ENCODE measurements at places on chromosomes 7 and 10. TPM values are rescaled to one million over a fixed set of nuclear protein-coding genes. Genes with fewer than 3 reads are reported as not detected.

DNA sequence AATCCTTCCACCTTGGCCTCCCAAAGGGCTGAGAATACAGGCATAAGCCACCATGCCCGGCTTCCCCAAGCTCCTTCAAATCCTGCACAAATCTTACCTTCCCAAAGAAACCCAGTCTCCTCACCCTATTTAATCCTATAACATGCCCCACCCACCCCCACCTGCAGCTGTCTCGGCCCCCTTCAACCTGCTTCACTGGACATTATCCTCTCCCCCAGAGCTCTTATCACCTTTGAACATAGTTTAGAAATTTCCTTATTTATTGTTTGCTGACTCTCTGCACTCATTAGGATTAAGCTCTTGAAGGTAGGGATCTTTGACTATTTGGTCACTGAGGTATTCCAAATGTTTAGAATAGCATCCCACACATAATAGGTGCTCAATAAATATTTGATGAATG lies 3.5 kb downstream of the ZNF467 start:
- no peak for DNase-seq

DNA sequence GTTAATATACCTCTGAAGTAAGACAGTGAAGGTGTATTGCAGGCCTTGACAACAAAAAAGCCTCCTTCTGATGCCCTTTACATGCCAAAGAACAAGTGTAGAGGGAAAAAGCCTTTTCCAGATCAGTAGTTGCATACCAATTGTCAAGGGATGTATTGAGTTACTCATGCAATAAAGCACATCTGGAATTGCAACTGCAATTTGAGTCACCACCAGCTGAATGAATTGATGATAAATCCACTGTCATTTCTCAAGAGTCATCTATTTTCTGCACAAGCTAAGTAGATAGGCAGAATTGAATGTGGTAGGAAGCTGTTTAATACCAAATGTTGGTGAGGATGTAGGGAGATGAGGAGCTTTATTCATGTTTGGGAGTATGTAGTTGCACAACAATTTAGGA lies 325.9 kb upstream of the SMIM30 start:
- DNase-seq, result no peak

- no peak for DNase-seq
These were observed 816.1 kb upstream of the C7orf33 start for GRCh38 chr7:147774461-147774860.

DNA sequence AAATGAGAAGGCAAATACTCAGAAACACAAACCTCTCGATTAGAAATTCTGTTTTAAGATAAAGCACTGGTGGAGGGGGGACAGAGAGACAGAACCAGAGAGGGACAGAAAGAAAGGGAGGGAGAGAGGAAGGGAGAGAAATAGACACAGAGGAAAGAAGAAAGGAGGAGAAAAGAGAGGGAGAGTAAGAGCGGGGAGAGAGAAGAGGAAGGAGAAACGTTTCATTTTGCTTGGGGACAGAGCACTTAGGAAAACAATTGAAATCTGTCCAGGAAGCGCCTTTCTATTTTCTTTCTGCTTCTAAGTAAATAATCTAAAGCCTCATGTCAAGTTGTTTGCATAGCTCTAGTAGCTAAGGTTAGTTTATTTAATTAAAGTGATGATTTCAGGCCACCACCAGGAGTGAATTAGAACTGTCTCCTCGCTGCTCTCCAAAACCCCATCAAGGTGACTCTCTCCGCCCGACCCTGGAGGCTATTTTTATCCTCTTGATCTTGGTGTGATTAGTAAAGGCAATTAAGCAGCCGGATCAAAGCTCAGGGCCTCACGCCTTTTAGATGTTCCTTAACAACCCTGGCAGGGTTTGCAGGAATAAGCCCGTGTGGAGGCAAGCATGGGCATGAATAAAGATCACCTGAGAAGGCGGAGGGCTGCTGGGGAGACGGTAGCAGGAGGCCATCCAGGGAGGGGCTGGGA lies 73.4 kb upstream of the INSIG1 start:
- DNase-seq, result no peak

DNA sequence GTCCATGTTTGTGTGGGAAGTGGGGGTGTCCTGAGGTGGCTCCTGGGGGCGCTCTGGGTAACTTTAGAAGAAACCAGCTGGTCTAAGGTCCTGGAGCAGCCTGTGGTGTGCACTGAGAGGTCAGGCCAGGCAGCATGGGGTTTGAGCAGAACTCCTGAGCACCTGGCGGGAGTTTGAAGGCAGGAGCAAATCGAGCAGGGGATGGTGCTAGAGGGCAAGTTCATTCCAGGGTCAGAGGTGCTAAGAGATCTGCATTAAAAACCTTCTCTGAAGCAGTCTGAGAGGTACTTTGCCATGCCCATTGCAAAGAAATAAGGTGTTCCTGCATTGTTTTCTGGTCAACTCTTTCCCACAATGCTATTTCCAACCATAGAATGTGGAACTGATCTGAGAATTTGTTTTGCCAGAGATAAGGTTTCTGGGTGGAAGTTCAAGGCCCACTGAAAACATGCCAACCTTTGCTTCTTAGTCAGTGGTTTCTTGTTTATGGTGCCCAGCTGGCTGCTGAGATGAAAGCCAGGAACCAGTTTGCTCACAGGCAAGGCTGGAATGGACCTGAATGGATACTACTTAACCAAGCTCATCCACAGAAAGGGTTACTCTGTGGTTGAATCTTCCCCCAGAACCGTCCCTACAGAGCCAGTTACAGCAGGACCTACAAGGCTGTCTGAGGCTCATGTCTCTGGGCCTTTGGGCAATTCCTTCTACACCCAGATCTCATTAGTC lies 136.3 kb upstream of the TMEM72 start:
- DNase-seq, result no peak

DNA sequence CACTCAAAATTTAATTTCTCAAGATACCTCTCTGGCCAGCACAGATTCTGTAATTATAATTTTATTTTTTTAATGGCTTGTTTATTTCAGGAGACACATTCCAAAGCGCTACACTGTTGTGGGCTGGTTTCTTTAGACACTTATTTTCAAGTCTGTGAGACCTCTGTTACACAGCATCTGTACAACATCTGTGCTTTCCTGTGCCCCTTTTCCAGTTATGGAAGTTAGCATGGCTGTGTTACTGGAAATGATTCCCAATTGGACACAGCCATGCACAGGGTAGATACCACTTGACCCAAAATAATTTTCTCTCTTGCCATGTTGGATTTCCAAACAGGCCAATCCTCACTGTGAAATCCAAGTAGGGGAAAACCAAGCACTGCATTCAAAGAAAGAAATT lies 172.3 kb upstream of the ADCY1 start:
- DNase-seq, result no peak

DNA sequence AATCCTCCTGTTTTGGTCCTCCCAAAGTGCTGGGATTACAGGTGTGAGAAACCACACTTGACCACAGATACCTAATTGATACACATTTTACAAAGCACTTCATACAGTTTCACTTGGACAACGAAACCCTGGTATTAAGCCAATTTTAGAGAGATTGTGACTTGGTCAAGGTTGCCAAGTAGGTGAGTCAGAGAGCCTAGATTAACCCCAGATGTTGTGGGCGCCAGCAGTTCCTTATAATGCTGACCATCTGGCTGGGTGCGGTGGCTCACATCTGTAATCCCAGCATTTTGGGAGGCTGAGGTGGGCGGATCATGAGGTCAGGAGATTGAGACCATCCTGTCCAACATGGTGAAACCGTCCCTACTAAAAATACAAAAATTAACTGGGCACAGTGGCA lies 4.9 kb upstream of the PHKG1 start:
- no peak for DNase-seq

DNA sequence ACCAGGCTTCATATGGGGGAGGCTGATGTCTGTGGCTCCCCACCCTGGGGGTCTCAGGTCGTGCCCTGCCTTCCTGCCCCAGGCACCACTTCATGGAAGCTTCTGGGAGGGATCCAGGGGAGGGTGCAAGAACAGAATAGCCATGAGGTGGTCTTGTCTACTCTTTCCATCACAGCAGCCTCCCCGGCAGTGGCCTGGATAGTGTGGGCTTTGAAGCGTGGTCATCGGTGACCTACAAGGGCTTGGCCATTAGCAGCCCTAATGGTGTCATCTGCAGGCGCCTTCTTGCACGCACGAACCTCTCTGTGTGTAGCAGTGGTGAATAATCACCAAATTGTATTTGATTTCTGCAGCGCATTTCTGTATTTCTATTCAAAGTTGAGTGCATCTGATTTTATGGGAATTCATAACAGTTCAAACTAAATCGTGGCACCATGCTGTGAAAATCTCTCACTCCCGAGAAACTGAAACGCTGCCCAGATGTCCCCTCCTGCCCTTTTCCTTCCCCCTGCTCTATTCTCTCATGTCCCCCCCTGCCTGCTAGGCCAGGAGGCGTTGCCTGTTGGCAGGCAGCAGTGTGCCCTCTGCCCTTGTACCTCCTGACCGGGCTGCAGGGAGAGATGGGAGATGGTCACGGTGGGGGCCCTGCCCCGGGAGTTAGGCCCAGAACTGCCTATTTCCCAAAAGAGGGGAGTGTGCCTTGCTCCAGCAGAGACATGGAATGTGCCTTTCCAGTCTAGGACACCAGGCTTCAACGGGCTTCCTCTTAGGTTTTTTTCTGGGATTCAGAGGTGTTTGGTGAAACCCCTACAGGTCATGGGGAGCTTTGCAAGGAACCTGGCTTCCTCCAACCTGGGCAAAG lies 34.8 kb downstream of the CDH23 start:
- DNase-seq, result no peak

GRCh38 chr7:24576171-24577025 lies 3.1 kb downstream of the PALS2 start:
- DNase-seq, result no peak

DNA sequence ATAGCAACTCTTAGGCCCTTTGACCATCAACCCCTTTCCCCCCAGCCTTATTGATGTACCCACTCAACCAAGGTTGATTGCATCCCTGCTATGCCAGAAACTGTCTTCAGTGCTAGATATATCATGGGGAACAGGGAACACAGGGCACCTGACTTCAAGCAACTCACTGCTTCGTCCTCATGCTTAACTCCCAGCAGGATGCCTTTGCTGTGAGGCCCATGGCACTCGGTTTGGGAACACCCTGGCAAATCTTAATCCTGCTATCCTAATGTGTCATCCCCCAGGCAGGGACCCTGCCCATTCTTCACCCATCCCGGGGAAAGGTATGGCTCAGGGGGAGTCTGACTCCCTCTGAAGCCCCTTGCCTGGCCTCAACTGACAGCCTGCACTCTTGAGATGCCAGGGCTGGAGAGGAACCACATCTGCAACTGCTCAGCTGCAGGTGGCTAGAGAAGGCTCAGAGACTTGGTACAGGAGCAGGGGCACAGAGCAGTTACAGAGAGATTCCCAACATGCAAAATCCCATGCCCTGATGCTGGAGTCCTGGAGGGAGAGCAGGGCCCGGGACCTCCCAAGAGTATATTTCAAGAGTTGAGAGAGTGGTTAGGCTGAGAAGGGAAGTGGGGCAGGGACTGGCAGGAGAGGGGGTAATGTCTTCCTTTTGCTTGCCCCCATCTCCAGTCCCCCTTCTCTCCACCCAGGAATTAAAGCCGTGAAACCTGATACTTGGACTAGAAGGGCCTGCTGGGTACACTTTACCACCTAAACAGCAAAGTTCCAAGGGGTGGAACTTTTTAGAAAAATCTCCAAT lies 2.4 kb upstream of the UNC5B start:
- DNase-seq, result no peak

GRCh38 chr7:54392935-54393334 lies 149.2 kb upstream of the VSTM2A start:
- DNase-seq, result no peak

DNA sequence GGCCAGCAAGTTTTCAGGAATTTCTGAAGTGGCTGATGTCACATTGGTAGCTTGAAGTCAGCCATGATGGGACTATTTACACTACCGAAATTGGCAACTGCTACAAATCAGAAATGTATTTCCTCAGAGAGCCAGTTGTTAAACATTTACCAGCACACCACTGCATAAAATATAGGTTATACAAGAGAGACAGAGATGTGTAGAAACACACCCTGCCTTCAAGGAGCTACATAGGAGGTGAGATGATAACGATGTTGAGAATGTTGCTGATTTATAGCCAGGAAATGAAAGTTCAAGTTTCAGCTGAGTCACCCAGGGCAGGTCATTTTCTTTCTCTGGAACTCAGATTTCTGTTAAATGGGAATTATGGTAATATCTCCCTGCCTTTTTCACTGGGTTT lies 46.0 kb upstream of the TCF7L2 start:
- DNase-seq, result no peak

ITGB8 gene
- not detected for total RNA-seq

ITPRID1 gene
- total RNA-seq, result not detected

PHTF2 gene
- total RNA-seq, result 25.5 TPM

UCN3 gene
- total RNA-seq, result not detected

ASZ1 gene
- not detected for total RNA-seq

ENTPD1 gene
- 12.9 TPM for total RNA-seq

ENKUR gene
- not detected for total RNA-seq

PDE6C gene
- total RNA-seq, result not detected

LRRC17 gene
- total RNA-seq, result not detected

SEMA3A gene
- total RNA-seq, result 0.62 TPM

Measured in activated T-cell treated with anti-CD3 and anti-CD28 coated beads, Interleukin-2, amount 50 U/mL, for 72 hours (primary cell).